ENCODE measurements at places on chromosomes 13 and 19. TPM values are rescaled to one million over a fixed set of nuclear protein-coding genes. Genes with fewer than 3 reads are reported as not detected.

DNA sequence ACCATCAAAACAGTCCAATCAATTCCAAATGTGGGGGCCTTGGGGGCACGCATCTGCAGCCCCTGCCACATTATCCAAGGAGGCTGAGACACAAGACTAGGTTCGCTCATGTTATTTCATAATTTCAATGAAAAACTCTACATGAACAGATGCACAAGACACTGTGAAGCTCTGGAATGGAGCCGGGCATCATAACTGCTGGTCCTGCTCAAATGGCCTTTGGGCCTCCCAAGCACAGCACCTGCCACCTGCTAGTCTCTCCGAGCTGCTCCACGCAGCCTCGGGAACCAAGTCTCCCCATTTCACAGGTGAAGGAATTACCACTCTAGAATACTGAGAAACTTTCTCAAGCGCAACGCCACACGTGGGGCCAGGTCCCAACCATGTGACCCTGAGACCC lies 16.9 kb downstream of the CARS2 start:
- DNase-seq = no peak

- DNase-seq = no peak
Measured at GRCh38 chr19:7366701-7367420, 18.1 kb downstream of the ARHGEF18 start.

DNA sequence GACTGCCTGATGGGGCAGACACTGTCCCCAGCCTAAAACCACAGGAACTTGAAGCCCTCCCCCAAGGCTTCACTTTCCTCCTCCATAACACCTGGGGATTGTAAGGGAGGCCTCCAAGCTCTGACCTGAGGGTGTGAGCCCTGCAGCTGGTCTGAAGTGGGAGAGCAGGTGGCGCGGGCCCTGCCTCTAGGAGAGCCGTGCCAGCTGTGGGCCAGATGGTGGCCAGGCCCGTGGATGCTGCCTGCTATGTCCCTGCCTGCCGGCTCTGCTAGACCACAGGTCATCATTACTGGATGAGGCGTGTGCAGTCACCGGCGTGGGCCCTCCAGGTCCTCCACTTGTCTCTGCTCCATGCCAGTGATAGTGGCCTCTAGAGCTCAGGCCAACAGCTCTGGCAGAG lies 3.5 kb upstream of the KLHL26 start:
- no peak for DNase-seq

GRCh38 chr13:39688699-39689405 lies 33.4 kb downstream of the COG6 start:
- no peak for DNase-seq

Gene FUT1
- 12.3 TPM for total RNA-seq

DNA sequence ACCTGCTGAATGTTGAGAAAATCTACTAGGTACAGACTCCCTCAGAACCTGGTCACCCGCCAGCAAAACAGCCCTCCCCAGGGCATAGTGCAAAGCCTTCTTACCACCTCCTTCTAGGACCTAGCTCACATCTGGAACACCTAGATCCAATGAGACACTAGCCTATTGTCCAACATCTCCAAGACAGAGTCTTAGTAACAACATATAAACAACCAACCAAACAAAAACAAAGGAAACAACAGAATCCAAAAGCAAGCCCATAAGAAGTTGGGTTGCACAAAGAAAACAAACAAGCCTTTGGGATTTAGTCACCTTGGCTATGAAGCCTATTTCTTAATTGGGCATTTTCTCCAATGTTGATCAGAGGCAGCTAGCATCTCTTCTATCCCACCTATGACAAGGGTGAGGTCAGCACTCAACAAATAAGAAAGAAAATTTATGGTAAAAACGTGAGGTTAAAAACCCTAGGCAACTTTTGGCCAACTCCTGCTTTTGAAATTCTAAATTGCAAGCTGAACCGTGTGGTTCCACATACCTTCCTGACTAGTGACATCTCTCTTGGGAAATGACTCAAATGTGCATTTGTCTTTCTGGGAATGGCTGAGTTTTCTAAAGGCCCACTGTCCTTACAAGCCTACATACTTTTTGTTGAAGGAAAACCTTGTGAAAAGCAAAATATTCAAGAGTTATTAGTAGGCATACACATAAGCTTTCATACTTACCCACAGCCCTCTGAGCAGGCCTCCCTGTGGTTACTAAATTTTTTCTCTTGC lies 66.7 kb downstream of the FAM216B start:
- DNase-seq = no peak

GRCh38 chr19:16883522-16883921 lies 5.3 kb upstream of the F2RL3 start:
- no peak for DNase-seq

Gene PSG2
- total RNA-seq = not detected

DNA sequence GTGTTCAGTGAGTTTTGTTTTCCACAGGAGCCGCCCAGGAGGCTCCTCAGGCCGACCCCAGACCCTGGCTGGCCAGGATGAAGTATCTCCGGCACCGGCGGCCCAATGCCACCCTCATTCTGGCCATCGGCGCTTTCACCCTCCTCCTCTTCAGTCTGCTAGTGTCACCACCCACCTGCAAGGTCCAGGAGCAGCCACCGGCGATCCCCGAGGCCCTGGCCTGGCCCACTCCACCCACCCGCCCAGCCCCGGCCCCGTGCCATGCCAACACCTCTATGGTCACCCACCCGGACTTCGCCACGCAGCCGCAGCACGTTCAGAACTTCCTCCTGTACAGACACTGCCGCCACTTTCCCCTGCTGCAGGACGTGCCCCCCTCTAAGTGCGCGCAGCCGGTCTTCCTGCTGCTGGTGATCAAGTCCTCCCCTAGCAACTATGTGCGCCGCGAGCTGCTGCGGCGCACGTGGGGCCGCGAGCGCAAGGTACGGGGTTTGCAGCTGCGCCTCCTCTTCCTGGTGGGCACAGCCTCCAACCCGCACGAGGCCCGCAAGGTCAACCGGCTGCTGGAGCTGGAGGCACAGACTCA lies 12.9 kb downstream of the B3GNT3 start:
- DNase-seq = no peak

DNA sequence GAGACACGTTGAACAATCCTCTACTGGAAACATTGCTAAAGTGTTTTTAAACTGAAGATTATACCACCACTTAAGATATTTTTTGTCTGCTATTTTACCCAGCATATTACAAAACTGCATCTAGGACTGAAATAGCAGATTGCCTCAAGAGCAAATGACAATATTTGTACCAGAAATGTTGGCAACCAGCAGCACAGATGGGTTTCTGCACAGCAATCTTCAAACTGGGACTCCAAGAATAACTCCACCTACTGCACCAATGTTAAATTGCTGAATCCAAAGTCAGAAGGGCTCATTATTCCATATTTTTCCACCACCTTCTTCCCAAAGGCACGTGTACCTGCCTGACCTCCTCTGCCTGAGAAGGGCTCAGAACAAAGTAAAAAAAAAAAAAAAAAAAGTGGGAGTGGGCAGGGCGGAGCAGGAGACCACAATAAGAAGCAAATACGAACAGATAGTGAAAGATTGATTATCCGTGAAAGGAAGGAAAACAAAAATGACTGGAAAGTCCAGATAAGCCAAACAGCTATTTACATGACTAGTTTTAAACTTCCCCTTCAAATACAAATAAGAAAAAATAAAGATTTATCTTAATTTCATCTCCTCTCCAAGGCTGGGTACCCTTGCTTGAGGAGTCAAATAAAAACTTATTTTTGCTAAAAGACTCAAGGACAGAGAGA lies 79.4 kb downstream of the FOXO1 start:
- DNase-seq = no peak

DNA sequence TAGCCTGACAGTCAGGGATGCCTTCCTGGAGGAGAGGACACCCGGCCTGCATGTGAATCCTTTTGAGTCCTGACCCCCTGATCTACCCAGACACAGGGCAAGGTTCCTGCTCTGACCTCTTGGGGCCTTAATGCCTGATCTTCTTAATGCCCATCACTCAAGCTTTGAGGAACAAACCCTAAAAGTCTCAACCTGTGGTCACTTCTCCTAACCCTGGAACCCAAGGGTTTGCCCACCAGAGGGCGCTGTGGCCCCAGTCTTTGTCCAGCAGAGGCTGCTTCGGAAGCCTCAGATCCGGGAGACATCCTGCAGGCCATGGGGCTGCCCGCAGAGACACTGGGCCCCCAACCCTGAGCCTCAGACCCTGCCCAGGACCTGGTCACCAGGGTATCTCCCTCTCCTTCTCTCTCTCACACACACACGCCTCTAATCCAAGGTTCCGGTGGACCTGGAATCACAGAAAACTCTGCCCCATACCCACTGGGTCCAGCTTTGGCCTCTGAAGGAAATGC lies 9.8 kb upstream of the DPF1 start:
- DNase-seq = no peak

DNA sequence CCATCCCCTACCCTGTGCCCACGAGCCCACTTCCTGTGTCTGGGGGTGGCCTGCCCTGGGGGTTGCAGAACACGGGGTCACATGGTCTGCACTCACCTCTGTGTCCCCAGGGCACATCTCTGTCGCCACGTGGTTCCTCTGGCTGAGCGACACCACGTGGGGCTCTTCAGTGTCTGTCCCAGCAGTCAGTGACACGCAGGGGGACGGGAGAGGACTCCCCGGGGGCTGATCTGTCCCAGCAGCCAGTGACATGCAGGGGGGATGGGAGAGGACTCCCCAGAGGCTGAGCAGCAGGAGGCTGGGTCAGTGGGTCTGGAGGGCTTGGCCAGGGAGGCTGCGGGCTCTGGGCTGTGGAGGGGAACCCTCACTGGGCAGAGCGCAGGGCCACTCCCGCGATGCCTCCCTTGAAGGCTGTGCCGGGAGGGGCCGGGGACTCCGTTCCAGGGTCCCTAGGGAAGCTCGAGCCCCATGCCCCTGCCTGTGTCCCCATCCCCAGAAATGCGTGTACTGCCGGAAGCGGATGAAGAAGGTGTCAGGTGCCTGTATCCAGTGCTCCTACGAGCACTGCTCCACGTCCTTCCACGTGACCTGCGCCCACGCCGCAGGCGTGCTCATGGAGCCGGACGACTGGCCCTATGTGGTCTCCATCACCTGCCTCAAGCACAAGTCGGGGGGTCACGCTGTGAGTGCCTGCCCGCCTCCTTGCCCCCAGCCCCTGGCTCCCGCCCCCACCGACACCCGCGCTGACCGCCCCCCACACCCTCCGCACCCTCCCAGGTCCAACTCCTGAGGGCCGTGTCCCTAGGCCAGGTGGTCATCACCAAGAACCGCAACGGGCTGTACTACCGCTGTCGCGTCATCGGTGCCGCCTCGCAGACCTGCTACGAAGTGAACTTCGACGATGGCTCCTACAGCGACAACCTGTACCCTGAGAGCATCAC lies 174.8 kb downstream of the KDM4B start:
- DNase-seq = no peak

GRCh38 chr19:18931316-18932162 lies 9.5 kb downstream of the HOMER3 start:
- no peak for DNase-seq

Gene PLPP2
- 64.1 TPM for total RNA-seq

DNA sequence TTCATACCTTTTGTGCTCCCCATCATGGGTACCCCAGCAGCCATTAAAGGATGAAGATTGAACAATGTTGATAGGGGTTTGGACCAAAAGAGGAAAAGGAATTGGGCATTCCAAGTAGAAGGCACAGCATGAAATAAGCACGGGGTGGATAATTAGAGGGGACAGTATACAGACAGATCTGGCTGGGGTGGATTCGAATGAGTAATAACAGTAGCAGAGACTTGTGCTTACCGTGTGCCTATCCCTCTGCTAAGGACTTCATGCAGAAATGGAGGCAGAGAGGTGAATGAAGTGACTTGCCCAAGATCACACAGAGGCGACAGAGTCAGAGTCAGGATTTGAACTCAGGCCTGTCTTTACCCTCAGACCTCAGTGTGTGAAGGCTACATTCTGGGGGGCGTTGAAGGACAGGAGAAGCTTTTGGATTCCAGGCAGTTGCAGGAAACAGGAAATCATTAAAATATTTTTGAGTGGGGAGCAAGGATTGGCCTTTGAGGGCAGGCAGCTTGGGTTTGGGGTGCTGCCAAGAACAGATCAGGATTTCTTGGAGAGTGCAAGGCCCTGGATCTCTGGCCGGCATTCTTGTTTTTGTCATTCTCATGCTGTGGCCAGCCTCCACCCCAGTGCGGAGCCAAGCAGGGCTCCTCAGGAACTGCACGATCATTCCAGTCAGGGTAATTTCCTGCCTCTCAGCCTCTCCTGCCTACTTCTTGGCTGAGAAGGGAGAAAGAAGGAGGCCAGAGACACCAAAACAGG lies 18.7 kb downstream of the PAF1 start:
- DNase-seq = no peak

Gene RDH8
- not detected for total RNA-seq

DNA sequence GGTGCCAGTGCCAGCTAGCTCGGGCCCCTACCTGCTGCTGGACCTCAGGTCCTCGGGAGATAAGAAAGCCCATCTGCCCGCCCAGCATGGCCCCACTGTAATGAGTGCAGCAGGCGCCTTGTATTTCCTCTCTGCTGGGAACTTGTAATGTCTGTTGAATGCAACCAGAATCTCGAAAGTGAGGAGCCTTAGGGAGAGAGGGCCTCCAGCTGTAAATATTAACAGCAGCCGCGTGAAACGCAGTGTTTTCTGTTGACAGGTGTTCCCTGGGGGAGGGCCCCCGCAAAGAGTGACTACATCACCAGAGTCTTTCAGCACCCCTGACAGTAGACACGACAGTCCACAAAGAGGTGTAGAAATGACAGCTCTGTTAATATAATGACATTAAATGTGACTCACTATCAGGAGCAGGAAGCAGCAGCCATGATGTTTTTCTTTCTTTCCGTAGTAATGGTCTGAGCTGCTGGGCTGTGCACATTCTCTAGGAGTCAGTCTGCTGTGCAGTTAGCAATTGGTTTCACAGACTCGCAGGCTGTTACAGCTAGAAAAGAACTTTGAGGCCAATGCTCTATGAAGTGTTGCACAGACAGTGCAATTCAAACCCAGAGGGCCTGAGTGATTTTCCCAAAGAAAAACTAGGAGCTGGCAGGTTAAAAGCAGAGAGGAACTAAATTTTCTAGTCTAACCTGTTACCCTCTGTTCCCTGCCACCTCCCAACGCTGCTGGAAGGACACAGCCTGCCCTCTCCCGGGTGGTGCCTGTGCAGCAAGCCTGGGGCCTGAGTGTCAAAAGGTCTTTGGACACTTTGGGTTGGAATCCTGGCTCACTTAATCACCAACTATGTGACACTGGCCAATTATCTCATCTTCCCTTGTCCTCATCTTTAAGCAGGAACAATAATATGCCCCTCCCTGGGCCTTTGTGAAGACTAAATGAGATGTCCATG lies 58.6 kb upstream of the WASF3 start:
- no peak for DNase-seq

DNA sequence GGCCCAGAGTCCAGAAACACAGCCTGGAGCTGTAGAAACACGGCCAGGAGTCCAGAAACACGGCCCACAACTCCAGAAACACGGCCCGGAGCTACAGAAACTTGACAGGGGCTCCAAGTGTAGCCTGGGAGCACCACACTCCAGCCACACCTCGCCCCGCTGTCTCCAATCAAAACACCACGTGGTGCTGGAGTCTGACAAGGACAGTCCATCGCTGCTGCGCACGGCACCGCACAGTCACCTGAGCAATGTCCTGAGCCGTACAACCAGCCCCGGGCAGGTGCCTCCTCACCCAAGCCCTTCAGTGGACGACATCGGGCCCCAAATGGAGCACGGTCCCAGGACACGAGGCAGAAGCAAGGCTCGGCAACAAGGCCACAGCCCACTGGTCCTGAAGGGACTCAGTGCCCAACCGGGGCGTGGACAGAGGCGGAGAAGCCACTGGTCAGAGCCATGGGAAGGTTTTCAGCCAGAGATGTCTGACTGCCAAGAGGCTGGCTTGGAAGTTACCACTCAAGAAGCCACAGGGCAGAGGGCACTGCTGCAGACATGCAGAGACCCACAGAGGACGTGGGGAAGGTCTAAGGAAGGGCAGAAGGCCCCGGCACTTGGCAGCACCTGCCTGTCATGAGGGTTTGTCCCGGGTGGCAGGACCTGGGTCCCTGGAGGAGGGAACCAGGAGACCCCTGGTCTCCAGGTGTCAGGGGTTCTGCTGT lies 19.7 kb upstream of the PLPP2 start:
- DNase-seq = no peak

Gene FGF9
- 0.33 TPM for total RNA-seq
